ENCODE measurements at places on chromosomes 16 and 17. TPM values are rescaled to one million over a fixed set of nuclear protein-coding genes. Genes with fewer than 3 reads are reported as not detected.

DNA sequence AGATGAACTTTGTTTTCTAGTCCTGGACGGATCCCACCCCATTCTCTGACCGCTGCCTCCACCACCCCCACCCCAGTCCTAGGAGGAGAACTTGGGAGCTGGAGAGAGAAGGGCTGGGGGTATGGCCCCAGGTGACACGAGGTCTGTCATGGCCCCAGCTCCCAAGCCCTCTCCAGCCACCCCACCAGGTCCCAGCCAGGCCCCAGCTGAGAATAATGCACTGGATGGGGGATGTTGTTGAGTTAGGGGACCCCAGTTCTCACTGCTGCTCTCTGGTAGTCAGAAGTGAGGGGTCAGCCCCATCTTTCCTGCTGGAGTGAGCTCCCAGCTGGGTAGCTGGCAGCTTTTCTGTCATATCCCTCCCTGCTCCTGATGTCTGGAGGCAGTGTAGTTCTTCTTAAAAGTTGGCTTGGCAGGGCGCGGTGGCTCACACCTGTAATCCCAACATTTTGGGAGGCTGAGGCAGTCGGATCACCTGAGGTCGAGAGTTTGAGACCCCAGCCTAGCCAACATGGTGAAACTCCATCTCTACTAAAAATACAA is 4.6 kb upstream of the COL1A1 start:
- no peak for DNase-seq

The MEOX1 gene
- 1.9 TPM for total RNA-seq

DNA sequence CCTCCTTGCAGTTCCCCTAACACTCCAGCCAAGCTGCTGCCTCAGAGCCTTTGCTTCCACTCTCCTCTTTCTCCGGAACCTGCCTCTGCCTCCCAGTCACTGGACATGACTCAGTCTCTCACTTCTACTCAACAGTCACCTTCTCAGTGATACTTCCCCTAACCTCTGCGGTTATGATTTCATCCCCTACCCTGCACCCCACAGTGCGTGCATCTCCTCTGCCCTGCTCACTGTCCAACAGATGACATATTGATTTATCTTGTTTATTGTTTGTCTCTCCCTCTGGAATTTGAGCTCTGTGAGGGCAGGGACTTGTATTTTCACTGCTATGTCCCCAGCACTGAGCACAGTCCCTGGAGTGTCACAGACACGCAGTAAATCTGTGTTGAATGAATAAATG is 100.7 kb downstream of the CYLD start:
- DNase-seq = no peak

The CBFA2T3 gene
- 0.05 TPM for total RNA-seq

DNA sequence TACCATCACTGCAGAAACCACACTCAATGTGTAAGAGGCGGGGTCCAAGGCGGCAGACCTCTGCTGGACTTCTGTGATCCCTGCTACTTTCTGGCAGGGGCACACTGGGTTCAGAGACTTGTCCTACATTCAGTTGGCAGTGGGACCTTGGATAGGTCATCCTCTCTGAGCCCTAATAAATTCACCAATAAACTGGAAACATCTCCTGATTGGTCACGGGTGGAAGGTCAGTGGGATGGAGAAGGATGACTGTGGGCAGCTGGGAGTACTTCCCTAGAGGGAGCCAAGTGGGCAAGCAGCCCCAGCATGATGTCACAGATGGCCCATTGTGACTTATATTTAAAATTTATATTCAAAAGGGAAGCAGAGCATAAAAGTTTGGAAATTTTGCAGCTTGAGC is 49.7 kb downstream of the RNF112 start:
- no peak for DNase-seq

DNA sequence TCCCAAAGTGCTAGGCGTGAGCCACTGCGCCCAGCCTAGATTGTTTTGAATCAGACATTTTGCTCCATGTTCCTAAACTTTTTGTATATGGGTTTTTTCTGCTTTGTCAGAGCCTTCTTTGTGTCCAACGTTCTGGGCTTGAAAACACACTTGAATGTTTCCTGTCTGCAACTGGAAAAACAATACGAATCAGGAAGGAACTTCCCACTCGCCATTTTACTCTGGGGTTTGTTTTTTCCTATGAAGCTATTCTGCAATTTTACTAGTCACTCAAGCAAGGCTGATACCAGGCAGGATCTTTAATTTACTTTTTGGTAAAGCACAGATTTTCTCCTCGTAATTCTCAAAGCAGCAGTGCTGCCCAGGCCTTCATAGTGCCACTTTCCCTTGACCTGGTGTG is 31.6 kb downstream of the ARHGAP17 start:
- peak; percentile 88 for DNase-seq

DNA sequence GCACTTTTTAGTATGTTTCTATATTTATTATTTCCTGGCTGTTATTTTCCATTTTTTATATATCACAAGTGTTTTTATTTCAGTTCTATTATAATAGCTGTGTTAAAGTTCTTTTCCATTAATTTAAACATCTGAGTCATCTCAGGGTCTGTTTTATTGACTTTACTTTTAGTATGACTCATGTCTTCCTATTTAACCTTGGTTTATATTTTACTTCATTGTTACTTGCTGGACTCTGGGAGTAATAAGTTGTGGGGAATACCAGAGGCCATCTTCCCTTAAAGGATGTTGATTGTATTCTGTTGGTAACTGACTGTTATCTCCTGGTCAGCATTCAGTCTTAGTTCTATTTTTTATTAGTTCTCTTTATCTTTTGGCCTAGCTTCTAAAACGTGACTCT is 1508.2 kb downstream of the CDH11 start:
- DNase-seq = no peak

DNA sequence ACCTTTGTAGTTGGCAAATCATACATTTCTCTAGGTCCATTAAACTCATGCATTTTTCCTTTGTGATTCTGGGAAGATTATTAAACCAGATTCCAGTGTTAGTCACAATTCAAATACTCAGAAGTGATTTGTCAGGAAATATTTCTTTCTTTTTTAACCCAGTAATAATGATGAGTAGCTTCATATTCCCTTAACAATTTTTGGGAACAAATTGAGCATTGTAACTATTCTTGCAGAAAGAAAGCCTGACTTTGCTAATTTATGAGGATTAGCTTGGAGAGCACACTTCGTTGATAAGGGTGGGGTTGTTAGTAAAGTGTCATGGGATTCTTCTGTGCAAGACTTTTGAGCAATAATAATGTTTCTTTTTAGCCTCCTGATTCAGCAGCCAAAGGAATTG is 18.7 kb upstream of the KRT24 start:
- DNase-seq = no peak

DNA sequence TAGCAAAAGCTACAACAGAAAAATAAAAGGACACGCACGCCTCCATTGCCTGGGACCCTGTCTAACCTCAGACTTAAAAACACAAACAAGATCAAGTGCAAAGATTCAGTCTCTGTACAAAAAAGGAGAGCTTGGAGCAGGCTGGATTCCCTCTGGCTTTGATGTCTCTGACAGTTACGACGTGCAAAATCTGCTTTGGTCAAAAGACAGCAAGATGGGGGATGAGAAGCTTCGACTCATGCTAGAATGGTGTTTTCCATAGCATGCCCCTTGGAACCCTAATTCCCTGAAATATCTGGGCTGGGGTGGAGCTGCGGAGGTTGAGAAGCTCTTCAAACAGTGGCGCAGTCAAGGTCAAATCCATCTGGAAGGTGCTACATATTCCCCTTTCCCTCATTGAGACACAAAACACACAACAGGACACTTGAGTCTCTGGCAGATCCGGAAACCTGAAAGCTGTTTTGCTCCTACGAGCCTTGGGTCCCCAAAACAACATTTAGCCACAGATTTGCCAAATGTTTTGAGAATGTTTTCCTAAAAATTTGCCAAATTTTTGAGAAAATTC is 9.1 kb downstream of the MYH11 start:
- DNase-seq = no peak

The RUNDC3A gene
- total RNA-seq = 0.82 TPM

DNA sequence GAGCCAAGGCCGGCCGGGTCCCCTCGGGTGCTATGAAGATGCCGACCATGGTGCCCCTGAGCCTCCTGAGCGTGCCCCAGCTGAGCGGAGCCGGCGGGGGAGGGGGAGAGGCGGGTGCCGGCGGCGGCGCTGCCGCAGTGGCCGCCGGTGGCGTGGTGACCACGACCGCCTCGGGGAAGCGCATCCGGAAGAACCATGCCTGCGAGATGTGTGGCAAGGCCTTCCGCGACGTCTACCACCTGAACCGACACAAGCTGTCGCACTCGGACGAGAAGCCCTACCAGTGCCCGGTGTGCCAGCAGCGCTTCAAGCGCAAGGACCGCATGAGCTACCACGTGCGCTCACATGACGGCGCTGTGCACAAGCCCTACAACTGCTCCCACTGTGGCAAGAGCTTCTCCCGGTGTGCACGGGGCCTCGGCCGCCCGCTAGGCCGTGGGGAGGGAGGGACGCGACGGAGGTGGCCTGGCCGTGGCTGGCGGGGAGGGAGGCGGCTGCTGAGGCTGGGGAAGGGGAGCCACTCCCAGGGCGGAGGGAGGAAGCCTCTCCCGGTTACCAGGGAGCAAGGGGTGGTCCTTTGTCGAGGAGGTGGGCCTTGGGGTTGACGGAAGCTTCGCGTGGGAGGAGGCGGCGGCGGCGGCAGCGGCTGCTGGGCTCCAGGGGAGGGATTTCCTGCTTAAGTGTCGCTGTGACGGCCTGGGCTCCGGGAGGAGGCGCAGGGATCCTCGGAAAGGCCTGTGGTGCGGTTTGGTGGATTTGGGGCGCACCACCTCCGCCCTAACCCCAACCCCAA is 1.3 kb downstream of the MAZ start:
- DNase-seq = no peak

The SLC25A10 gene
- total RNA-seq = 13.2 TPM

- no peak for DNase-seq
These were observed 103.7 kb downstream of the GOSR1 start for GRCh38 chr17:30580916-30581315.

The OR3A3 gene
- not detected for total RNA-seq

- no peak for DNase-seq
These were observed 27.3 kb upstream of the ABCC12 start for GRCh38 chr16:48182979-48183537.

The POLG2 gene
- total RNA-seq = 2.7 TPM

GRCh38 chr16:69934751-69935150 is 16.4 kb upstream of the CLEC18A start:
- no peak for DNase-seq

GRCh38 chr16:64878940-64879339 is 242.9 kb downstream of the CDH11 start:
- no peak for DNase-seq

- no peak for DNase-seq
These were observed 29.2 kb downstream of the ABCC3 start for GRCh38 chr17:50663812-50664374.

GRCh38 chr17:78168903-78169793 is 767 bp downstream of the SYNGR2 start:
- DNase-seq = no peak

The KCTD11 gene
- total RNA-seq = 7.1 TPM

- no peak for DNase-seq
These were observed 60.2 kb upstream of the ADORA2B start for GRCh38 chr17:15884731-15885130.

The CRHR1 gene
- not detected for total RNA-seq

The CLN3 gene
- total RNA-seq = 16.9 TPM

- DNase-seq = no peak
These were observed 203.5 kb upstream of the GOT2 start for GRCh38 chr16:58937661-58938060.

DNA sequence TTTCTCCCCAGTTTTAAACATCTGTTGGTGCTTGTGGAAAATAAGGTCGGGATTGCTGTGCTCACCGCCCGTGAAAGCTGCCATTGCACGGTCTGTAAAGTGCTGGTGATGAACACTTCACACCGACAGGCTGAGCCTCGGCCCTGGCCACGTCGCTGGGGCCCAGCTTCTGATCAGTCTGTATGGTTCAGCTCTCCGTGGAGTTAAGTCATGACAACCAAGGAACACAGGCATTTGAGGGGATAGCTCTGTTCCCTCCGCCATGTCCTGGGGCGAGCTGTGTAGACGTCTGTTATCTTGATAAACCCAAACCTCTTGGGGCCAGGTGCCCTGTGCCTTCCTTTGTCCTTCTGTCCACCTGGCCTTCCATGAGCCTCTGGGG is 110.6 kb downstream of the METRNL start:
- DNase-seq = no peak

GRCh38 chr17:2363851-2364762 is 26.8 kb downstream of the SGSM2 start:
- DNase-seq = no peak

DNA sequence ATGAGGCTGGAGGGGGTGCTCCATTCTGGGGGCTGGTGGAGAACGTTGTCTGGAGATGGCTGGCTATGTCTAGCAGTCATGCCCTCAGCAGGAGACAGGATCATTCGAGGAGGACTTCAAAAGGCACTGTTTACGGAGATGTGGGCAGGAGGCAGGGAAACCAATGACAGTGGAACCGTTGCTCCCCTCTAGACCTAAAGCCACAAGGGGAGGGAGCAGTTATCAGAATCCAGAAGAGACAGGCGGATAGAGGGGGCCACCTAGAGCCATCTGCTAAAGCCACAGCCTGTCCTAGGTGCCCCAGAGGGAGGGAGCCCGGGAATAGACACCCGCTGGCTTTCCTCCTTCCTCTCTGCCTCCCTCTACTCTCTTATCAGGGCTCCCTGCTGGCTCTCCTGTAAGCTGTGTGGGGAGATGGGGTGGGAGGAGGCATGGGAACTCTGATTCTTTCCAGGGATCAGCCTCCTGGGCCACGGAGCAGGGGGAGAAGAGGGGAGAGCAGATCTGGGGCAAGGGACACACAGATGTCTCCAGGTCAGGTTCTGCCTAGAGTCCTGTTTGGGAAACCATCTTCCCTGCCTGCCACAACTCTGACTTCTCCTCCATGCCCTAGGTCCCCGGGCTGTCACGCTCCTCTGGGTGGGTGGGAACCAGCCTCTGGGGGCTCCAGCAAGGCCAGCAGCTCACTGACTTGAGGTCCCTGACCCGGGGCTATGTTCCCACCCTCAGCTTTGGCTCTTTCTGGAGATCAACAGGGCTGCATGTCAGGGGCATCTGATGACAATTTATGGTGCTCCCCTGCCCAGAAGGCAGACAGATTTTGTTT is 42.3 kb downstream of the IRX3 start:
- no peak for DNase-seq

- DNase-seq = no peak
These were observed 232.4 kb downstream of the CCDC182 start for GRCh38 chr17:57512691-57513090.

- no peak for DNase-seq
These were observed 67.9 kb downstream of the TRIM37 start for GRCh38 chr17:59038734-59039133.

DNA sequence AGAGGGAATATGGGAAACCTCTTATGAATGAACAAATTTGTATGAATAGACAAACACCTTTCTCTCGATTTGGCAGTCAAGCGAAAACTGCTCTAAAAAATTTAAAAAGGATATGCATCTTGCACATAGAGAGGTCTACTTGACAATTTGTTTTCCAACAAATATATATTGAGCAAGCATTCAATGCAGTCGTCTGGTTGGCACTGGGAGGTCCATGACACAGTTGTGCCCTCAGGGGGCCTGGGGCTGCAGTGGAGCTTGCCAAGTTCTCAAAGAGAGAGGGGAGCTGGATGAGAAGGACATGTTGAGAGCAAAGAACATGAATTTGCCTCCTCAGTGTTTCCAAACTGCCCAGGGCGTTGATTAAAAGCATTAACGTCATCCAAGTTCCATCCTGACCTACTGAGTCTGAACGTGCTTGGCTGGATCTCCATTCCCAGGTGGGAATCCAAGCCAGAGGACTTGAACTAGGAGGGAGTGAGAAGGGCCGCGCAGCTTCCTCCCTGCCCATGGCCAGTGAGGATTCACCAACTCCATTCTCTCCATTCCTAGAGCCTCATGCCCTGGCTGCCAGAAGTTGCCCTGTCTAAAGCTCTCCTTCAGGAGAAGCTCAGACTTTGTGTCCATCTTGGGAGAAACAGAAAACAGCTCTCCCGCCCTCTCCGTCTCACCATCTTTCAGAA is 24.5 kb downstream of the TBX2 start:
- DNase-seq = no peak

Data from glomerular endothelial cell (primary cell).